ENCODE measurements at places on chromosomes 2 and 18. TPM values are rescaled to one million over a fixed set of nuclear protein-coding genes. Genes with fewer than 3 reads are reported as not detected.
A peak's percentile ranks its signal among the peaks of the same experiment; 100 is the strongest.

KCNG2 gene
- total RNA-seq: not detected

GRCh38 chr2:5287558-5288334 is 404.4 kb upstream of the SOX11 start:
- H3K27me3 ChIP-seq: no peaks in the 10 kb centered on the region
- no peaks in the 10 kb centered on the region for H3K4me1 ChIP-seq
- no peak overlapping the region for H3K27ac ChIP-seq

CXCR4 gene
- 1.00 TPM for total RNA-seq

DNA sequence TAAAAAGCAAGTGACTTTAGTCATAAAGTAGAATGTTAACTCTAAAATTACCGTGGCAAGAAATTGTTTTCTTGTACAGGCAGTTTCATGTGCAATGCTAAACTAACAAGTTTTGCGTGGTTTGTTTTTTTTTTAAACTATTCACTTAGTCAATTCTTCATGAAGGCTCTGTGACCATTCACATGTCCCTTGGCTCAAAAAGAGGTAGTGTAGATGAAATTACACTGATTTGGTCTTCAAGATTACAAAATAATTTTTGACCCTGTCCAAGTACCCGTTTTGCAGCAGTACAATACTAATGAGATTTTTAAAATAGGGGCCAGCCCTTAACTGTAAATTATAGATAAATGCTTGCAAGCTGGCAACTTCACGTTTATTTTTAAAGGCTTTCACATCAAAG is 1.3 kb downstream of the TMEM131 start:
- DNase-seq: no peak
- H3K4me1 ChIP-seq: peaks cover 20% of the 10 kb centered on the region
- peak overlapping the region; percentile 75 for H3K27ac ChIP-seq
- H3K27me3 ChIP-seq: no peaks in the 10 kb centered on the region

EIF4E2 gene
- 57.2 TPM for total RNA-seq

DNA sequence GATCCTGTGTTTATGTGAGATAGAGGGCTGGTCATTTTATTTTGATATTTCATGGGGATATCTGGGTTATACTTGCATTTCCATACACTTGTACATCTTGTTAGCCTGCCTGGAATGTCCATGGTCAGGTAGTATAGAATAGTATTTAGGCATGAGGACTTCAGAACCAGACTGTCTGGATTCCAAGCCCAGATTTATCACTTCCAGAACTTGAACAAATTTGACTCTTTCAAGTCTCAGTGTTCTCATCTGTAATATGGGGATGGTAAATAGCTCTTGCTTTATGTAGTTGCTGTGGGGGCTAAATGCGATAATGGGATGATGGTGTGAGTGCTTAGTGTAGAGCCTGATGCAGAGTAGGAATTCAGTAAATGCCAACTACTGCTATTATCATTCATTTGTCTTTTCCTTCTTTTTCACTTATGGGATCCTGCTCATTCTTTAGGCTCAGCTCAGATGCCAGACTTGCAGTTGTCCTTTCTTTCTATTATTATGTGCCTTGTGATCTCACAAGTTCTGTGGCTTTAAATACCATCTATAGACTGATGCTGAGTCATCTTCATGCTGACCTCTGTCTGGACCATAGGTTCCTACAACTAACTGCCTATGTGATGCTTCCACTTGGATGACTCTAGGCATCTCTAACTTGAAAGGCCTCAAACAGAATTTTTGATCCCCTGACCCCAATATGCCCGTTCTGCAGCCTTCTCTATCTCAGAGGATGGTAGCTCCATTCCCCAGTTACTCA is 67.4 kb downstream of the POLE4 start:
- DNase-seq: no peak
- H3K36me3 ChIP-seq: 0 out of 2 replicates have a peak, but pooled peaks cover 1% of the 10 kb centered on the region
- peak overlapping the region; percentile 1 for H3K27ac ChIP-seq
- H3K4me1 ChIP-seq: peaks cover 18% of the 10 kb centered on the region
- H3K27me3 ChIP-seq: no peaks in the 10 kb centered on the region

- H3K27me3 ChIP-seq: no peaks in the 10 kb centered on the region
- H3K4me3 ChIP-seq: no peak overlapping the region
- H3K36me3 ChIP-seq: no peaks in the 10 kb centered on the region
- no peaks in the 10 kb centered on the region for H3K4me1 ChIP-seq
- DNase-seq: no peak
Observed at GRCh38 chr18:28281400-28281799, 104.5 kb upstream of the CDH2 start.

DNA sequence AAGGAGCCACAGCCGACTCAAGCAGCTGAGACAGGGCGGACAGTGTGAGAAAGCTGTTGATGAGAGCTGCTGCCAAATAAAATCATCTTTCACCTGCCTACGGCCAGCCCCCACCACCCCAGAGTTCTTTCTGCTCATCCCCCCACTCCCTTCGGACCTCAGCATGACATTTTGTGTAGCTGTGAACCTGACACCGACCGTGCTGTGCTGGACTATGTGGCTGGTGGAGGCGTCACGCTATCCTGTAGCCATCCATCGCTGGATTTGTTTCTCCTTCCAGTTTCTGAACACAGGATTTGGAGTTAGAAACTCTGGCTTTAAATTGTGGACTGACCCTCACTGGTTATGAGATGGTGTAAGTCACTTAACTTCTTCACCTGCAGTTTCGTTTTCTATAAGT is 317.3 kb downstream of the DCDC2C start:
- no peaks in the 10 kb centered on the region for H3K27me3 ChIP-seq
- H3K4me3 ChIP-seq: no peak overlapping the region
- DNase-seq: no peak
- H3K36me3 ChIP-seq: no peaks in the 10 kb centered on the region

SCN9A gene
- 14.3 TPM for total RNA-seq

DNA sequence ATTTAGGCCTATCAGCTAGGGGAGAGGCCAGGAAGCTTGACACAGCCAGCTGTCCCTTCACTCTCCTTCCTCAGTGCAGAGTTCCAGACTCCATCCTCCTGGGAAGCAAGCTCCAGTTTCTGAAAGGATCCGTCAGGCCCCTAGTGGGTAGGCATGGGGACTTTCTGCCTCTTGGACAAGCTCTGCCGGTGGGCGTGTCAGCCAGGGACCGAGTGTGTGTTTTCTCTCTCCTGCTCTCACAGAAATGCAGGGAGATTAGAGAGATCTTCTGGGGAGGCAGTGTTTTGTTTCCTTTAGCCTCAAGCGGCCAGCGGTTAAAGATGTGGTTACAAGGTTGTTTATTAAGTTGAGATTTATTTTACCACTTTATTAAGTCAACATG is 29.9 kb upstream of the OTOS start:
- H3K27ac ChIP-seq: no peak overlapping the region
- H3K4me3 ChIP-seq: no peak overlapping the region
- H3K36me3 ChIP-seq: no peaks in the 10 kb centered on the region
- no peak for DNase-seq
- no peaks in the 10 kb centered on the region for H3K4me1 ChIP-seq

- no peaks in the 10 kb centered on the region for H3K27me3 ChIP-seq
- no peaks in the 10 kb centered on the region for H3K4me1 ChIP-seq
- no peak overlapping the region for H3K4me3 ChIP-seq
- H3K36me3 ChIP-seq: no peaks in the 10 kb centered on the region
Observed at GRCh38 chr2:148794558-148794957, 80.5 kb upstream of the KIF5C start.

- DNase-seq: peak; percentile 69
- H3K27ac ChIP-seq: peak overlapping the region; percentile 4
- no peak overlapping the region for H3K4me3 ChIP-seq
- H3K36me3 ChIP-seq: no peaks in the 10 kb centered on the region
- peaks cover 6% of the 10 kb centered on the region for H3K4me1 ChIP-seq
Observed at GRCh38 chr2:189347540-189347939, 93.7 kb upstream of the WDR75 start.

DNA sequence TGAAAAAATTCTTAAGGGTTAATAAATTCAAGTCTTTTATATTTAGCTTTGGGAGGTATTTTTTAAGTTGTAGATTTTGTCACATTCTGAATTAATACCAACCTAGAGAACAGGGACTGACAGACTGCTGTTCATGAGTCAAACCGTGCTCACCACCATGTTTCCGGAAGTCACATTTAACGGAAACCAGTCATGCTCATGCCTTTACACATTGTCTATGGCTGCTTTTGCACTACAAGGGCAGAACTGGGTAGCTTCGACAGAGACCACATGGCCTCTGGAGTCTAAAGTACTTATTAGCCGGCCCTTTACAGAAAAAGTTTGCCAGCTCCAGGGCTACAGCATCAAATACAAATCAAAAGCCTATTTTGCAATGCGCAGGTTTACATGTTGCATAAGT is 33.3 kb downstream of the LONRF2 start:
- peaks cover 14% of the 10 kb centered on the region for H3K4me1 ChIP-seq
- H3K27me3 ChIP-seq: no peaks in the 10 kb centered on the region
- H3K36me3 ChIP-seq: no peaks in the 10 kb centered on the region
- no peak for DNase-seq

TFCP2L1 gene
- 17.8 TPM for total RNA-seq

- peaks cover 28% of the 10 kb centered on the region for H3K4me1 ChIP-seq
- H3K27me3 ChIP-seq: no peaks in the 10 kb centered on the region
- DNase-seq: no peak
- no peaks in the 10 kb centered on the region for H3K36me3 ChIP-seq
- H3K27ac ChIP-seq: no peak overlapping the region
Observed at GRCh38 chr18:62744076-62744968, 29.0 kb downstream of the PHLPP1 start.

DNA sequence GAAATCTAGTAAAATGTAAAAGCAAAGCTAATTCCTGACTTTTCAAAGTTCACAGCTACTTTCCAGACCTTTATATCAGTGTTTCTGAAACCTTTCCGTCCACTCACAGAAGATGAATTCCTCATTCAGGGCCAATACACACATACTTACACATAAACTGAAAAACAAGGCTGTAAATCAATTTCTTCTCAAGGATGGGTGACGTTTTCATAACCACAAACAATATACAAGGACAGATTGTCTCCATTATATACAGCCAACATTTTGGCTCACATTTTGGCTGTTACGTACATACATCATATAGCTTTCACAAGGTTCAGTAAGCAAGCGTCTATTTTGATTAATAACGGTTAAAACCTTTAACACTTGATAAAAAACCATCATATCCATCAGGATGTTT is 1.4 kb downstream of the RPRD1A start:
- H3K4me1 ChIP-seq: no peaks in the 10 kb centered on the region
- DNase-seq: no peak
- H3K27ac ChIP-seq: no peak overlapping the region
- peak overlapping the region; percentile 58 for H3K4me3 ChIP-seq

DNA sequence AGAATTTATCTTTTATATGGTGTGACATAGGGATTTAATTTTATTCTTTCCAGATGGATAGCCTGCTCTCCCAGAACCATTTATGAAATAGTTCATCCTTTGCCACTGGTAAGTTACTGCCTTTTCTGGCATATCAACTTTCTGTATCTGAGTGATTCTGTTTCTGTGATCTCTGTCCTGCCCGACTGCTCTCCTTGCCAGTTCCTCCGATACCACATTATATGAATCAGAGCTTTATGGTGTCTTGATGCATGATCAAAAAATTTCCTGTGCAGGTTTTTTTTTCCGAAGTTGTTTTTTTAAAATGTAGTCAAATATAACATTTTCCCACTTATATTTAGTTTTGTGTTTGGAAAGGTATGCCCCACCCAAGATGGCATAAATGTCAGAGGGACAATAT is 242.5 kb downstream of the CYP26B1 start:
- no peaks in the 10 kb centered on the region for H3K36me3 ChIP-seq
- no peak overlapping the region for H3K4me3 ChIP-seq
- DNase-seq: no peak
- no peak overlapping the region for H3K27ac ChIP-seq
- no peaks in the 10 kb centered on the region for H3K4me1 ChIP-seq

DNA sequence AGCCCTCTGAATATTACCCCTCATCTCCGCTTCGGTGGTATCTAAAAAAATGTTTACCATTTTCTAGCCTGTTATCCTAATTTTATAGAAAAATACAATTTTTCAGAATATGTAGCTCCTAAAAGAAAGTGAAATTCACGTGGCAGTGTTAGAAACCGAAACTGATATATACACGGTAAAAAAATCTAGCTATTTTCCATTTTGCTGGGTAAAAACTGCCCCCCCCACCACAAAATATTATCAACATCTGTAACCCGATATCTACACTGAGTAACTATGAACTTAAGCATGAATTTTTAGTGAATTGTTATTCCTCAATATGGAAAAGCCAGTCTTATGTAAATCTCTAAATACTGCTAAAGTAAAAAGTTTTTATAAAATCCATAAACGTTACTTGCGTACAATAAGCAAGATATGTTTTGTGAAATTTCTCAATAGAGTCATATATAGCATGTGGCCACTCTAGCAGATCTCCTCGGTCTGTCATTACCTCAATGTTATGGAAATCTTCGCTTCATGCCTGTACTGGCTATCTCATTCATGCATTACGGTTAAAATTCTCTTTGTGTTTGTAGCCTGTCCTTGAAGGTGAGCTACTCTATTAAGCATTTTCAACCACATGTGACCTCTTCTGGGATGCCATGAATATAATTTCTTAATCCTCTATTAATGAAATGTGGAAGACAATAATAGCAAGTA is 524.2 kb downstream of the TRIB2 start:
- no peak overlapping the region for H3K27ac ChIP-seq
- H3K4me1 ChIP-seq: no peaks in the 10 kb centered on the region
- H3K36me3 ChIP-seq: no peaks in the 10 kb centered on the region
- no peaks in the 10 kb centered on the region for H3K27me3 ChIP-seq
- no peak for DNase-seq

- H3K27me3 ChIP-seq: no peaks in the 10 kb centered on the region
- H3K4me3 ChIP-seq: no peak overlapping the region
- H3K36me3 ChIP-seq: no peaks in the 10 kb centered on the region
- H3K27ac ChIP-seq: no peak overlapping the region
- DNase-seq: no peak
Observed at GRCh38 chr18:30991397-30991796, 51.1 kb downstream of the DSC3 start.

DNA sequence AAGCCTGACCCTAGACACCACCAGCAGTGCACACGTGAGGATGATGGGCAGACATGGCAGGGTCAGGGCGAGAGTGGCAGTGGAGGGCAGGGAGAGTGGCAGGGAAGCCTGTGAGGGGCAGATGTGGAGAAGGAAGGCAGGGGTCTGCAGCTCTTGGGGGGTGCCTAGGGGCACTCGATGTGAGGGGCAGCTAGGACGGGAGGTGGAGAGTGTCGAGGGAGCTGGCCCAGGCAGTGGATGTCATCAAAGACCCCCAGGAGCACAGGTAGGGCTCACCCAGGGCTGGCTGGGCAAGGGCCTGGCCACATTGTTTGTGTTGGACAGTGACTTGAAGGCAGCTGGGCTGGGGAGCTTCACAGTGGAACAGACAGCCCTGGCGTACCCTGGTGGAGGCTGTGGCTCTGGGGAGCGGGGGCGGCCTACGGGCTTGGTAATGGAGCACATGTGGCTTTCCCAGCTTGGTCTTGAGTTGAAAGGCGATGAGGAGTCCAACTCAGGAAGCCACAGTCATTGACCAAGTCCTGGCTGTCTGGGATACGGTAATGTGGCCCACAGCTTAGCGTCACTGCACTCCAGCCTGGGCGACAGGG is 87.1 kb downstream of the RTP5 start:
- no peaks in the 10 kb centered on the region for H3K36me3 ChIP-seq
- no peaks in the 10 kb centered on the region for H3K4me1 ChIP-seq
- no peaks in the 10 kb centered on the region for H3K27me3 ChIP-seq
- DNase-seq: no peak
- no peak overlapping the region for H3K27ac ChIP-seq

- H3K27me3 ChIP-seq: no peaks in the 10 kb centered on the region
- no peak overlapping the region for H3K4me3 ChIP-seq
- H3K27ac ChIP-seq: no peak overlapping the region
- 0 out of 2 replicates have a peak, but pooled peaks cover 4% of the 10 kb centered on the region for H3K4me1 ChIP-seq
Observed at GRCh38 chr2:26591619-26592505, 49.3 kb downstream of the CIB4 start.
